ENCODE measurements at places on chromosomes 1 and 21.

DNA sequence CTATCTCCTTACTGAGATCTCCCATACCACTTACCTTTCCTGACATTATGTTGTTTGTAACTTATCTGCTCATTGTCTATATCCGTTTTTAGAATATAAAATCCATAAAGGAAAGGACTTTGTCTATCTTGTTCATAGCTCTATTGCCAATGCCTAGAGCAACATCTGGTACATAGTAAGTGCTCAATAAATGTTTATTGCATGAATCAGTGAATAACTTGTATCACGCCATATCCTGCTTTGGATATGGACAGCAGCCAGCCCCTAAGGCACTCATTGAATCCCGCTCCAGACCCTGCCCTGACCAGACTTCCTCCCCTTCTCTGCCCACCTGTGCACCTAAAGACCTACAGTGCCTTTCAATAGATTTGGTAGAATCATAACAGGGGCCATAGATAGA lies 298.1 kb upstream of the PLXNA2 start:
- DNase-seq = no peak

GRCh38 chr1:242402956-242403355 lies 121.5 kb downstream of the PLD5 start:
- no peak for DNase-seq

DNA sequence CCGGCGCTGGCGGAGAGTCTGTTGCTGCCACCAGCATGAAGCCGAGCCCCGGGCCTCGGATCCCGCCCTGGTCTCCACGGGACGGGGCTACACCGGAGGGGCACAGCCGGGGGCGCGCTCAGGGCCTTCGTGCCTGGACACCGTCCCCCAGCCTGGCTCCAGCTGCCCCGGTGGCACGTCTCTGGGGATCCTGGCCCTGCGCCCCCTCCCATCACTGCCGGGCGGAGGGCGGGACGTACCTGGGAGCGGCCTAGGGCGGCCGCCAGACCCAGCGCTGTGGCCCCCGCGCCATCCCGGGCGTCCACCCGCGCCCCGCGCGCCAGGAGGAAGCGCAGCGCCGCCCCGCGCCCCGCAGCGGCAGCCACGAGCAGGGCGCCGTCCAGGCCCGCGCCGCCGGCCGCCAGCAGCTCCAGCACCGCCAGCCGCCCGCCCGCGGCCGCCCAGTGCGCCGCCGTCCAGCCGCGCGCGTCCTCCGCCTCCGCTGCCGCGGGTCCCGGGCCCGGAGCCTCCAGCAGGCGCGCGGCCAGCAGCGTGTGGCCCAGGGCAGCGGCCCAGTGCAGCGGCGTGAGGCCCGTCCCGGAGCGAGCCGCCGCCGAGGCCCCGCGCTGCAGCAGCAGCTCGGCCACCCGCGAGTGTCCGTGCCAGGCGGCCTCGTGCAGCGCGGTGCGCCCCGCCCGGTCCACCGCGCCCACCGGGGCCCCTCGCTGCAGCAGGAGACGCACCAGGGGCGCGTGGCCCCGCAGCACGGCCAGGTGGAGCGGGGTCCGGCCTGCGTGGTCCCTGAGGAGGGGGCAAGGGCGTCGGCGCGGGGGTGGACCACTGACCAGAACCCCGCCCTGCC lies 1.0 kb downstream of the ANKRD65 start:
- no peak for DNase-seq

GRCh38 chr1:238624776-238625175 lies 734.1 kb upstream of the ZP4 start:
- no peak for DNase-seq

GRCh38 chr1:182766881-182767645 lies 22.5 kb upstream of the NPL start:
- DNase-seq = no peak
